ENCODE measurements at places on chromosomes 1 and 21.

DNA sequence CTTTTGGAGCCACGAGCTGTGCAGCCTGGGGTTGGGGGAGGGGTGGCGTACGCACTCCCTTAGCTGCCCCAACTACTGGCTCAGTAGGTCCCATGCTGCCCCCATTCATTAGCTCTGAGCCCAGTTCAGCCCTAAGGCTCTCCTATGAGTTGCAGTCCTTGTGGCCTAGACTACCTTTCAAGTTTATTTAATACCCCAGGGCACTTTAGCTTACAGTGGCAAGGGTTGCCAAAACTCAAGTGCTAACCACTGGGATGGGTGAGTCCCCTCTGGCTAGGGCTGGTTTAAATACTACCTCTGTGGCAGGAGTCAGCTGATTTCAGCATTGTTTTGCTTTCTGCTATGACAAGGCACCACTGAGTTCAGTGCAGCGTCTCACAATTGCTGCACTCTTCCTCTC lies 118.2 kb downstream of the ODF2L start:
- DNase-seq, result no peak

DNA sequence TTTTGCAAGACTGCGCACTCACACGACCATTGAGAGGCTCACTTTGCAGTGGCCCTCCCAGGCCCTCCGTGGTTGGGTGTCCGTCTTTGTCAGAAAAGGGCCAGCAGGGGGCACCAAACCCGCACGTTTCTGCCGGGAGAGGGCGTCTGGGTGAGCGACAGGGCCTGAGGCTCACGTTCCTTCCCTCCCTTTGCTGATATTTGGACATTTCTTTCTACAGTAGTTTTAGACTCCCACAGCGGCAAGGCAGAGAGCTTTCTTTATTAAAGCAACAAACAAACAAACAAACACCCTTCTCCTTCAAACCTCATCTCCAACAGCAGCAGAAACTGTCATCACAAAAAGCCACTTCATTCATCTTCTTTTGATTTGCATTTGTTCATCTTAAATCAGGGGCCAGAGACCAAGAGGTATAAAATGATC lies 79.2 kb upstream of the WDR26 start:
- peak; percentile 74 for DNase-seq

GRCh38 chr1:231155808-231156207 lies 6.0 kb upstream of the TRIM67 start:
- DNase-seq, result no peak

DNA sequence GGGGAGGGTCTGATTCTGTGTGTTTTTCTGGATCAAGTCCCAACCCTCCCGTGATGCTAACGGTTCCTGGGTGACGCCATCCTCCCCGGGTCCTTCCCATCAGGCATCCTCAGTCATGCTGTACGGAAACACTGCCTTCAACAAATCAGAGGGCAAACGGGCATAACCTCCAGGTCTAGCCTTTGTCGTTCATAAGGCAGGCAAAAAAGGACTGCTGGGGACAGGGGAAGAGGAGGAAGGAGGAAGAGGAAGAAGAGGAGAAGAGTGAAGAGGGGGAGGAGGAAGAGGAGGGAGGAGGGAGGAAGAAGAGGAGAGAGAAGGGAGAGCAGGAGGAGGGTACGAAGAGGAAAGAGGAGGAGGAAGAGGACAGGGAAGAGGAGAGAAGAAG lies 84.4 kb downstream of the ITPKB start:
- no peak for DNase-seq

DNA sequence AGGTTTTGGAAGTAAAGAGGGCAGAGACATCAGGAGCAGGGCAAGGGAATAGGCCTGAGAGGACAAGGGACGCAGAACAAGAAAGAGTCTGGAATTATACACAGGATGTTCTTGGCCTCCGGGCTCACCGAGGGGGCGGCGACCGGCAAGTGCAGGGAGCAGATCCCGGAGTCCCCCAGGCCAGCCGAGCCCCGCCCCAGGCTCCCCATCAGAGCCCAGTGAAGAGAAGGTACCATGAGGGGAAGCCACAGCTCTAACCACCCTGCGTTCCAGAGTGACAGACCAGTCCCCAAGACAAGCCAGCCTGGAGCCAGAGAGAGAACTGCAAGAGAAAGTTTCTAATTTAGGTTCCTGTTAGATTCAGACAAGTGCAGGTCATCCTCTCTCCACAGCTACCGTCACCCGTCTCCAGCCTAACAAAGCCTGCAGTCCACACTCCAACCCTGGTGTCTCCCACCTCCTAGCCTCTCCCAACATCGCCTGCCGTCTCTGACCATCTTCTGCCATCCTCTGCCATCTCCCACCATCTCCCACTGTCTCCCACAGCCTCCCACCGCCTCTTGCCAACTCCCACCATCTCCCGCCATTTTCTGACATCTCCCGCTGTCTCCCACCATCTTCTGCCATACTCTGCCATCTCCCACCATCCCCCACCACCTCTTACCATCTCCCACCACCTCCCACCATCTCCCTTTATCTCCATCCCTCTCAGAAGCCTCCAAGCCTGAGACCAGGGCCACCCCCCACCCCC lies 42.5 kb downstream of the CAPN2 start:
- DNase-seq, result no peak

DNA sequence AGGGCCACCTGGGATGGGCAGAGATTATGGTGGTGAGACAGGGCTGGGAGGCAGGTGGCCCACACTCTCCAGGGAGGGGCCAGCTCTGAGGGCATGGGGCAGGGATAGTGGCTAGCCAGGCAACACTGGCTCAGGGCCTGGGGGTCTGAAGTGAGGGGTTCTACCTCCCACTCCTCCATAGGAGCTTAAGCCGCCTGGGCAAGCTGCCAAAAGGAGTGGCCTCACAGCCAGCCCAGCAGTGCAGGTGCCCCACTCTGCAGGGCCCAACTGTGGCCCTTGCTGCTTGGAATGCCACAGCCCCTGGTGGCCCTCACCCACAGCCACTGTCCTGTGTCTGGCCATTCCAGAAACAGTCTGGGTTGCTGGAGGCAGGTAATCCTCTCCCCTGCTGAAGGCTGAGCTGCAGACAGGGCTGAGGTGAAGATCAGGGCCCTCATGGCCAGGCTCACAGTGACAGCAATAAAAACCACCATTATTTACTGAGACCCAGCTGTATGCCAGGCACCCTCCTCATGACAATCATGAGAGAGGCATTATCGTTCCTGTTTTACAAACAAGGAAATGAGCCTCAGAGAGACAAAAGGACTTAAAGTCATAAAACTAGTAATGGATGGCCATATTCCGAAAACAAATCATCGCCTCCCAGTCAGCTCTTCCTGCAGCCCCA lies 31.0 kb downstream of the KIF21B start:
- no peak for DNase-seq

DNA sequence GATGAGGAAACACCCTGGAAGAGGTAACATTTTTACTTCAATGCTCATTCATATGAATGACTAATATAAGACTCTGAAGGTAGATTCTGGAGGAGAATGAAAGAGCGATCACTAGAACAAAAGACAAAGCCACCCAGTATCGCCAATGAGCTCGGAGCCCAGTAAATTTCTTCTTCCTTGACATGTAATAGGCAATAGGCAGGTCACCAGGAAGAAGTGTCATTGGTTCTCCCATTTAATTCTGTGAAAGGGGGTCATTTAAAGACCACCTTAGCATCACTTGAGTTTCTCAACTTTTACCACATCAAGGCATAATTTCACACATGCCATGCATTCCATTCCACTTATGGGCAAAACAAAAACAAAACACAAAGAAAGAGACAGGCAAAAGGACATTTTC lies 7.9 kb downstream of the TNFSF18 start:
- DNase-seq, result no peak

GRCh38 chr1:67618285-67619018 lies 66.5 kb upstream of the GADD45A start:
- no peak for DNase-seq

GRCh38 chr1:211519602-211520001 lies 27.6 kb upstream of the RD3 start:
- DNase-seq, result no peak

DNA sequence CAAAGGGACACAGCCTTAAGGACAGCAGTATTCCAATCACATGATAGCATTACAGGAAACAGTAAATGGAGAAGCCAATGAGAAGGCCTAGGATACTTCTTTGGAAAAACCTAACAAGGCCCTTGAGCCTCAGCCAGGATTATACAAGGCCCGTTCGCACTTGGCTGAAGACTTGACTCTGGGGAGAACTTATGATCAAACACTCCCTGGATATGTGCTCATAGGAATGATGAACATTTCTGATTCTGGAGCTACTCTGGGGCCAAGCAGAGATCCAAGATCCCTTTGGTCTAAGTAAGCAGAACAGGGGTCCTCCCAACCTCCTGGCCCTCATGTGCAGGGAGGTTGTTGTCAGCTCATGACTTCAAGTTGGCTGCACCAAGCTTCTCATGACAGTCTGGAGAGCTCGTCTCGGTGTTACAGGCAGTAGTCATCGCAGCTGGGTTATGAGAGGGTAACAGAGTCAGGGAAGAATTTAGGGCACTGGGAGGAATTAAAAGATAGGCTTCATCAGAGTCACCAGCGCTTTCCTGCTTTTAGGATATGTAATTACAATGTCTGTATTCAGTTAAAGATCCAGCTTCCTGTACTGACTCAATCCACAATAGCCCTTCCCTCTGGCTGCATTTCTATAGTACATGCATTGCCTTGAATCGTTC lies 92.5 kb upstream of the IRF2BP2 start:
- no peak for DNase-seq

DNA sequence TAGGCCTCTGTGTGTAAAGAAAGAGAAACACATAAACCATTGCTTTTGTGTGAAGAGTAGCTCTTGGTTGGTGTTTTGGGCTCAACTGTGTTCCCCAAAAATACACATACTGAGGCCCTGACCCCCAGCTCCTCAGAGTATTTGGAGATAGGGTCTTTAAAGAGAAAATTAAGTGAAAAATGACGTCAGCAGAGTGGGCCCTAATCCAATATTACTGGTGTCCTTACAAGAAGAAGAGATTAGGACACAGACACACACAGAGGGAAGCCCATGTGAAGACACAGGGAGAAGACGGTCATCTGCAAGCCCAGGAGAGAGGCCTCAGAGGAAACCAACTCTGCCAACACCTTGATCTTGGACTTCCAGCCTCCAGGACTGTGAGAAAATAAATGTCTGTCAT lies 76.9 kb upstream of the PGBD5 start:
- no peak for DNase-seq

GRCh38 chr21:29920938-29921337 lies 18.9 kb downstream of the GRIK1 start:
- no peak for DNase-seq

Data from CD4-positive, alpha-beta T cell treated with Interleukin-1 beta for 1 hour (primary cell).